ENCODE measurements at places on chromosomes 3 and 15.

DNA sequence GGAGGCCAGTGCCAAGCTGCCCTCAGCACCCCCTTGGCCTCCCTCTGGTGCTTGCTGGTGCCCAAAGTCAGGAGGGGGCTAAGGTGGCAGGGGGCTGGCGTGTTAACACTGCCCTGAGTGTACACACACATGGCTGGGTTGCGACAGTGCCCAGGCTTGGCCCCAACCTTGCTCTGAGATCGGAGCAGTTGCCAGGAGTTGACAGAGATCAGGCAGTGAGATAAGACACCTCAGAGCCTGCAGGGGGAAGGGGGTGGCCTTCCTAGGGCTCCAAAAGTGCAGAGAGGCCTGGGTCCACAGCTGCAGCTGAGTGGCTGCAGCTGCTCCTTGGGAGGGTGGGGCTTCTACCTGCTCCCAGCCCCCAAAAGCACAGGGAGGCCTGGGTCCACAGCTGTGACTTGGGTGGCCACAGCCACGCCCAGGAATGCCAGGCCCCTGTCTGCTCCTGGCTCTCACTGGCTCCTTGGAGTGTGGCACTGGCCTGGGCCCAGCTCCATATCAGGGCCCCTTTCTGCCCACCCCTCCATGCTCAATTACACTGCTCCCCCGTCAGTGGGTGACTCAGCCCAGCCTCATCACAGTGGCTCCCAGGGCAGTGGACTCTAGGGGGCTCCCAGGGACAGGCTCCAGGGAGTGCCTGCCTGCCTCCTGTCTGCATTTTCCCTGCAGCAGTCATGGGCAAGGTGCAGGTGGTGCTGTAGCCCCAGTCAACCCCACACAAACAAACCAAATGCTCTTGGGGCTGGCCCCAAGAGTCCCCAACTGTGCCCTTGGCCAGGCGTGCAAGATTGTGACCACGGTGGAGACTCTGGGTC, 56.4 kb upstream of the C15orf39 start:
- no peak for DNase-seq

- no peak for DNase-seq
Observed at GRCh38 chr3:129514110-129514509, 14.3 kb upstream of the RHO start.

DNA sequence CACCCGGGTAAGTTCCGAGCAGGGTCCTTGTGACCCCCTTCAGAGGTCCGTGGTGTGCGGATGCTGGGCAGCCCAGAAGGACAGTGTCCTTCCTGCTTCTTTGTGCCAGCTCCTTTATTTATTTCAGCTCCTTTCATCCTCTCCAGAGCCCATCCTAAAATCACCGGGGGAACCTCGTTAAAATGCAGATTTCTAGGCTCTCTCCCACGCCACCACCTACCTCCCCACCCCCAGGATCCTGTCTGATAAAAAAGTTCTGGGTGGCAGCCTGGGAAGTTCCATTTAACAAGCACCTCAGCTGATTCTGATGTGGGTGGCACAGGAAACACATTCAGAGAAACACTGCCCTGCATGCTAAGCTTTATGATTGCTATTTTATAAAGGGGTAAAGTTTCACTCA, 12.5 kb upstream of the IGF1R start:
- no peak for DNase-seq

- DNase-seq: no peak
Observed at GRCh38 chr3:140011611-140012277, 76.8 kb downstream of the CLSTN2 start.

GRCh38 chr15:22949074-22949547, 31.1 kb downstream of the CYFIP1 start:
- no peak for DNase-seq

DNA sequence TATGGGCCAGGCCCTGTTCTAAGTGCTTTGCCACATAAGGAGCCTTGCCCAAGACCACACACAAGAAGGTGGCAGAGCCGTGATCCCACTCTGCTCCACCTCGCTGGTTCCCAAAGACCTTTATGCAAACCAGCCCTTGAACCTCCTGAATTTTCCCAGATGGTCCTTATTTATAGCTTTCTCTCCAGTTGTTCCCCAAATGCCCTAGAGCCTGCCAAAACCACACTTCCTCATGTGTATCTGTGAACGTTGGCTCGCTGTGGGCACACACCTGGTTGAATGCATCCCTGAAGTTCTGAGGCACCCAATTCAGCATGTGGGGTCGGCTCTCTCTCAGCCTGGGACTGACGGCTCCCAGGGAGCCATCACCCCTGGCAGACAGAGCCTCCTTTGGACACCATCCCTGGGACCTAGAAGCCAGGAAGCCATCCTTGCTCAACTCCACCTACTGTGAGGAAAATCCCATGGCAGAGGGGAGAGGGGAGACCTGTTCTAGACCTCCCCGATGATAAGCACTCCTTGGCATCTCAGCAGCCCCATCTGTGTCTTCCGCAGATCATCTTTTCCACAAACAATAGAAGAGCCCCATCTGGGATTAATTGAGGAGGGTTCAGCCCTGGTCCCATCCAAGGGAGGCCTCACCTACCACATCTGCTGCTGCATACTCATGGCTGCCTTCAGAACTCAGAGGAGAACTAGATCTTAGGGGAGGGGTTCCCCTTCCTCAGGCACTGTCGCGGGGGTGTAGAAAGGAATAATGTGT, 42.3 kb upstream of the LIMD1 start:
- no peak for DNase-seq

DNA sequence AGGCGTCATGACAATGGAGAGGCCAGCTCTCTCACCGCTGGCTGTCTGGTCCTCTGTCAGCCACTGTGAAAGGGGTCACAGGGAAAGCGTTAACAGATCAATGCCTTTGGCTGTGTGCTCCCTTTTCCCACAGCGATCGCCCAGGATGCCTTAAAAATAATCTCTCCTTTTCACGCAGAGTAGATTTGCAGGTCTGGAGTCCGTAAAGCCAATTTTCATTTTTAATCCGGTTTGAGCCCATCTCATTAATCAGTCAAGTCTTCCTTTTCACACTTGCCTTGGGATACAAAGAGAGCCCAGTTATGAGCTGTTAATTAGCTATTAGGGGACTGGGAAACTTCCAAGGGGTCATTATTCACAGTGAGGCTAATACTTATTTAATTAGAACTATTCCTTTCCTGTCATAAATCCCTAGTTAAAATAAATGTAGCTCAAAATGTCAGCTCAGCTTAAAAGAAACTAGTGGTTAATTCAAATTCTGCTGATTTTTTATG, 104.3 kb upstream of the RASGRP1 start:
- DNase-seq: no peak

DNA sequence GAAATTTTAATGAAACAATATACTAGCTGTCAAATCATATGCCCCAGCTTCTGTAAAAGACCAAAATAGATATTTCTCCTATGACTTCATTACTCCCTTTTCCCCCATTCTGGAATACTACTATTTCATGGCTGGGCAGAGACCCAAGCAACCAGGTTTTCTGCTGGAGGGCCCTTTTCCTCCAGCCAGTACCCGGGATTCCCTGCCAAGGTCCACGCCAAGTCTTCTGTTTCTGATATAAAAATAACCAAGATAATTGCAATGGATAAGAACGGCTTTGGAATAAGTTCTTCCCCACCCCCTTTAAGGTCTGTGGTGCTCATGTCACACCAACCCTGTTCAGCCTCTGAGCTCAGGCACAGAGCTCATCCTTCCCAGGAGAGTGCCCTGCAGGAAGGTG, 17.2 kb upstream of the NMNAT3 start:
- no peak for DNase-seq

DNA sequence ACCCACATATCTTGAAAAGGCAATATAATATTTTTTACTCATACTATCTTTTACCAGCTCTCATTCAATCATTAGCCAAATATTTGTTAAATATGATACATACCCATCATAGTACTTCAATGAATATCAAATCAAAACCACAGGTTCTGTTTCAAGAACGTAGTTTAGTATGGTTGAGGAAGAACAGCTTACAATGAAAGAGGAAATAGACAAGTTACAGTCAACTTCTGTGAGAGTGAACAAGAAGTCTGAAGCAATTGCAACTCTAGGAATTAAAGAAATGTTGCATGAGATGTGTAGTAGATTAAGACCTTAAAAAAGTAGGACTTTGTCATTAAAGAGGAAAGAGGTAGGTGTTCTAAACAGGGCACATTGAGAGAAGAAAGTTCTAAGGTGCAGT, 9.3 kb downstream of the BCHE start:
- no peak for DNase-seq

DNA sequence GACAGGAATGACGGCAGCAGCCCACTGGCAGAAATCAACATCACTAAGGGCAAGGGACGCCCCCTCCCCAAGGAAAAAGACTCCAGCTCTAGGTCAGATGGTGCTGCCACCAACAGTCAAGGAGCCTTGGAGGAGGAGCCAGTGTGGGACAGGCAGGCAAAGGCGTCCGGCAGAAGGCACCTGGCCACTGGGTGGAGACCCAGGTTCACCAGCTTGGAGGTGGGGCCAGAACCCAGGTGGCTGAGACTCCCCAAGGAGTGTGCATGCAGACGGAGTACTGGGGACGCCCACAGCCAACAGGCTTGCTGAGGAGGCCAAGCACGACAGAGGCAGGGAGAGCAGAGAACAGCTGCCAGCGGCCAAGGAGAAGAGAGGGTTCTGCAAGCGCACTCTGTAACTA, 35.2 kb downstream of the PTPN23 start:
- DNase-seq: no peak

DNA sequence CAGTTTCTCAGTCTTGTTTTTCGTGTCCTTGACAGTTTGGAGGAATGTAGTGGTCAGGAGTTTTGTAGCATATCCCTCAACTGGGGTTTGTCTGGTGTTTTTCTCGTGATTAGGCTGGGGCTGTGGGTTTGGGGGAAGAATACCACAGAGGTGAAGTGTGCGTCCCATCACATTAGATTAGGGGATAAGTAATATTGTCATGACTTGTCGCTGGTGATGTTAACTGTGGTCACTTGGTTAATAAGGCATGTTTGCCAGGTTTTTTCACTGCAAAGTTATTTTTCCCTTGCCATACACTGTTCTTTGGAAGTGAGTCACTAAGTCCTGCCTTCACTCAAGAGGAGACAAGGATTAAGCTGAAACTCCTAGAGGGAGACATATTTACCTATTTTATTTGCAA, 39.1 kb downstream of the PAK2 start:
- DNase-seq: no peak

- no peak for DNase-seq
Observed at GRCh38 chr3:139267300-139268246, 76.2 kb upstream of the MRPS22 start.

- DNase-seq: no peak
Observed at GRCh38 chr15:64185146-64185911, 22.5 kb upstream of the PPIB start.

DNA sequence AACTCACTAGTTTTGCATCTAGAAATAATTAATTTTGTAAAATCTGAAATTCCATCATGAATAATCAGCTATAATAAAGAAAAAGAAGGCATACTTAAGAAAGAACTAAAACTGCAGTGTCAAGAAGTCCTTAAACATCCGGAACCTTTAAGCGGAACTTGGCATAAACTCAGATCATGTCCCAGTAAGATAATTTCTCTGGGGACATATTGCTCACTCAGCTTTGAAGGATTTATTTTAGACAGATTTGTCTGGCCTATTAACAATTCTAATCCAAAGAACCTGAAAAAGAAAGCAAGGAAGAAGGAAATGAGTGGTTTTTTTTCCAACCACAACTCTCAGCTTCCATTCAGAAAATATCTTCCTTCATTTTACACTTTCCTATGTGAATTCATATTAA, 850.3 kb downstream of the ROBO1 start:
- DNase-seq: no peak

GRCh38 chr3:183260167-183260904, 7.3 kb downstream of the B3GNT5 start:
- DNase-seq: no peak

GRCh38 chr3:17369973-17370372, 372.5 kb downstream of the TBC1D5 start:
- DNase-seq: no peak

GRCh38 chr3:64437131-64437530, 211.9 kb upstream of the PRICKLE2 start:
- no peak for DNase-seq

GRCh38 chr3:19432669-19433068, 284.4 kb downstream of the KCNH8 start:
- DNase-seq: no peak

DNA sequence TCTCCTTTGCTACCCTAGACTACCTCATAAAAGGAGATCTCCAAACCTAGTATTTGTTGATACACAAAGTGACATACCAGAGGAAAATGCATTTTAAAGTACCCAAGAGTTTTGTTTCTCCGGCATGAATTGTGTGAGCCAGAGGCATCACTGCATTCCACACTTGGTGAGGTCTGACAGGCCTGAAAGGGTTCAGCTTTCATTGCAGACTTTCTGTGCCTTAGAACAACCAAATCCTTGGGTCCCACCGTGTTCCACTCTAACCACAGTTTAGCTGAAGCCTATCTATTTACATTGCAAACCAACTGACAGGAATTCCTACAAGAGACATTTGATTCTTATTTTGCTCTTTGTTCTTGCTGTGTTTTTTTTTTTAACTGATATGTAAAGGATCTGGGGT, 21.0 kb upstream of the EID1 start:
- DNase-seq: no peak

DNA sequence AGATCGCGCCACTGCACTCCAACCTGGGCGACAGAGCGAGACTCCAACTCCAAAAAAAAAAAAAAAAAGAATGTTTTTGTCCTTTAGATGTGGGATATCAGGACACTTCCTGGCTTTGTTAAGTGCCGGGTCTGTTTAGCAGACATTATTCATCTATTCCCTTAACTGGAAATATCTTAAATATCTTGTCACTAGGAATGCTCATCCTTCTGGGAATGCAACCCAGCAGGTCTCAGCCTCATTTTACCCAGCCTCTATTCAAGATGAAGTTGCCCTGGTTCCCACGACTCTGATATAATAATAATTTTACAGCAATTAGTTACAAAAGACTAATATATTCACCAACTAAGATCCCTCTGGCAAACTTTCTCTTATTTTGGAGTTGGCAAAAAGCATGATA, 260.9 kb upstream of the SLITRK3 start:
- no peak for DNase-seq
